Lower lobe of right lung (tissue), 2 donors: ENCODE measurements at places on chromosomes 7 and 10.

DNA sequence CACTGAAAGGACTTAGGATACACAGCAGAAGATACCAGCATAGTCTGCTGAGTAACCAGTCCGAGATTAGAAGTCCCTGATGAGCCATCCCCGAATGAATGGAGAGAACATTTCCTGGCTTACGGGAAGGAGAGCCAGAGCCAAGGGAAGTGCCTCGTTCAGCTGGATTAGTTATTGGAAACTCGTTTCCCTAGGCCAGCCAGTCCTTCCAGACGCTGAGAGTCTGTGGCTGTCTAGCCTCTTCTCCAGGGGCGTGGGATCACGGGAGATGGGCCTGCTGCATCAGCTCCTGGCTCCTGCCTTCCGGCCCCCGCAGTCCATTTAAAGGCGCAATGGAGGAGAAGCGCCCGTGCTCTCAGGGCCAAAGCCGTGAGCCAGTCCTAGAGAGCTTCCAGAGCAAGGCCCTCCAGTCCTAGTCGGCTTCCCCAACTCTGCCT is 712.8 kb downstream of the PARD3 start:
- DNase-seq, result no peak
- no peaks in the 10 kb centered on the region for H3K36me3 ChIP-seq
- H3K4me1 ChIP-seq, result peaks cover 7% of the 10 kb centered on the region
- no peaks in the 10 kb centered on the region for H3K27me3 ChIP-seq

- no peaks in the 10 kb centered on the region for H3K27me3 ChIP-seq
- H3K4me1 ChIP-seq, result no peaks in the 10 kb centered on the region
- H3K36me3 ChIP-seq, result no peaks in the 10 kb centered on the region
These were observed 74.2 kb upstream of the HECW1 start for GRCh38 chr7:43038254-43038653.

- no peaks in the 10 kb centered on the region for H3K27me3 ChIP-seq
- peaks cover 13% of the 10 kb centered on the region for H3K36me3 ChIP-seq
- no peak for DNase-seq
- no peaks in the 10 kb centered on the region for H3K4me1 ChIP-seq
- H3K4me3 ChIP-seq, result no peak overlapping the region
- no peak overlapping the region for H3K27ac ChIP-seq
These were observed 105.3 kb downstream of the ARHGAP21 start for GRCh38 chr10:24618401-24618800.

GRCh38 chr10:12720217-12720981 is 281.1 kb downstream of the CCDC3 start:
- H3K27ac ChIP-seq, result peak overlapping the region; percentile 38
- DNase-seq, result peak; percentile 93
- peaks cover 21% of the 10 kb centered on the region for H3K4me1 ChIP-seq
- H3K4me3 ChIP-seq, result no peak overlapping the region
- no peaks in the 10 kb centered on the region for H3K36me3 ChIP-seq

- H3K27me3 ChIP-seq, result no peaks in the 10 kb centered on the region
- H3K4me3 ChIP-seq, result no peak overlapping the region
- no peak overlapping the region for H3K27ac ChIP-seq
- H3K4me1 ChIP-seq, result no peaks in the 10 kb centered on the region
- no peak for DNase-seq
- H3K36me3 ChIP-seq, result no peaks in the 10 kb centered on the region
These were observed 49.4 kb downstream of the ADCYAP1R1 start for GRCh38 chr7:31101544-31101943.

- no peaks in the 10 kb centered on the region for H3K4me1 ChIP-seq
- H3K27me3 ChIP-seq, result no peaks in the 10 kb centered on the region
- H3K27ac ChIP-seq, result no peak overlapping the region
- H3K4me3 ChIP-seq, result no peak overlapping the region
- DNase-seq, result no peak
- no peaks in the 10 kb centered on the region for H3K36me3 ChIP-seq
These were observed 14.5 kb downstream of the ADCYAP1R1 start for GRCh38 chr7:31066516-31067130.

DNA sequence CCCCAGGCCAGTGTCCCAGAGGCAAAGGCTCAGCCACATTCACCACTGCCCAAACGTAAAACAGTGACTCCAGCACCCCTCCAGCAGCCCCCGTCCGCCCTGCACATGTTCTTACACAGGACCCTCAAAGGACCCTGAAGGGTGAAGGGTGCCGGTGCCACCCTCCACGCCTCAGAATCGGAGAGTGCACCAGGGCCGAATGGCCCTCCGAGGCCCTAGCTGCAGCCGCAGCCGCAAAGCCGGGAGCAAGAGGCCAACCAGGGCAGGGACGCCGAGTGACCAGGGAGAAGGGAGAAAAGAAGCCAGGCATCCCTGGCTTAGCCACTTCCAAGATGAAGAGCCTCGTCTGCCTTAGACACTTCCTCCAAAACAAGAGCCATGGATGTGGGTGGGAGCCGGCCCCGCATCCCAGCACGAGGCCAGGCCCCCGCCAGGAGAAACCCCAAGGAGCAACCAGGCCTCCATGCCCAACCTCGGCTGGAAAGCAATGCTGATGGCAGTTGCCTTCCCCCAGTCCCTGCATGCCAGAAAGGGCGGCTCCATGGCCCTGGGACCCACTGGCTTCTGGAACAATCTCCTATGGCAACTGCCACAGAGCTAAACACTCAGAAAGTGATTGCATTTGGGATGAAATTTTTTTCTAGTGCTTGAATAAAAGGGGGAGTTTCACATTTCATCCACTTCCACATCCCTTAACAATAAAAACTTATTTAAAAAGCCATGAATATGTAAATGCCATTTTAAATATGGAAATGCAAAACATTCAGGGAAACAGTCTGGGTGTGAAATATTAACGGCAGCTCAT is 92.3 kb downstream of the MAD1L1 start:
- no peaks in the 10 kb centered on the region for H3K4me1 ChIP-seq
- DNase-seq, result no peak
- no peak overlapping the region for H3K4me3 ChIP-seq
- H3K27ac ChIP-seq, result no peak overlapping the region
- no peaks in the 10 kb centered on the region for H3K27me3 ChIP-seq

DNA sequence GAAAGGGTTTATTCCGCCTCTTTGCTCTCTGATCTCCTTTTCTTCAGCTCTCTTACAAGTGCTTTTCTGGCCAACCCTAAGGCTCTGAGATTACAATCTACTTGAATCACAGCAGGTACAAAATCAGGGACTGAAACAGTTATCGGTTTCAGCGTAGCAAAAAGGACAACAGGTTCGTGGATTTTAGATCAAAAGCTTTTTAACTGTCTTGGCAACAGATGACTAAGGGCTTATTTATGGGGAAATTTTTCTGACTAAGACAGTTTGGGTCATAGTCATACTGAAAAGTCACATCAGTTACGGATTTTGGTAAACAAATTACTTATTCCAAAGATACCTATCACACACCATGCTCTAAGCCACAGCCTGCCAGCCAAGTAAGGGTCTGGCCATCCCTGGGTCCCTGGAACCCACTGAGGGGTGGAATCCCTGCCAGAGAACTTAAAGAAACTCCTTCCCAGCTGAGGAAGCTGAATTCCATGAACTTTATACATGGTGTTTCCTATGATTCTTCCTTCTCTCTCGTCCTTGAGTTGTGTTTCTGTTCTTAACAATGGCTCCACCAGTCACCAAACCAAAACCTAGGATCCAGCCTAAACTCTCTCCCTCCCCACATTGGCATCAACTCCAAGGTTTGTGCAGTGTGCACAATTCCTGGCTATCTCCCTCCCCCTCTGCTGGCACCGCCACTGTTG is 169.3 kb downstream of the FAM107B start:
- peak overlapping the region; percentile 75 for H3K27ac ChIP-seq
- H3K36me3 ChIP-seq, result no peaks in the 10 kb centered on the region
- peaks cover 24% of the 10 kb centered on the region for H3K4me1 ChIP-seq
- DNase-seq, result no peak

GRCh38 chr10:821322-821721 is 110.2 kb downstream of the LARP4B start:
- peaks cover 18% of the 10 kb centered on the region for H3K4me1 ChIP-seq
- H3K27ac ChIP-seq, result no peak overlapping the region
- H3K36me3 ChIP-seq, result peaks cover 99% of the 10 kb centered on the region
- no peak for DNase-seq

- H3K27ac ChIP-seq, result no peak overlapping the region
- no peaks in the 10 kb centered on the region for H3K36me3 ChIP-seq
- H3K4me1 ChIP-seq, result no peaks in the 10 kb centered on the region
- H3K27me3 ChIP-seq, result no peaks in the 10 kb centered on the region
These were observed 24.0 kb downstream of the MEOX2 start for GRCh38 chr7:15662451-15662850.

GRCh38 chr7:130008941-130009847 is 42.0 kb downstream of the ZC3HC1 start:
- no peaks in the 10 kb centered on the region for H3K27me3 ChIP-seq
- peaks cover 8% of the 10 kb centered on the region for H3K4me1 ChIP-seq
- DNase-seq, result peak; percentile 62
- H3K27ac ChIP-seq, result peak overlapping the region; percentile 14

DNA sequence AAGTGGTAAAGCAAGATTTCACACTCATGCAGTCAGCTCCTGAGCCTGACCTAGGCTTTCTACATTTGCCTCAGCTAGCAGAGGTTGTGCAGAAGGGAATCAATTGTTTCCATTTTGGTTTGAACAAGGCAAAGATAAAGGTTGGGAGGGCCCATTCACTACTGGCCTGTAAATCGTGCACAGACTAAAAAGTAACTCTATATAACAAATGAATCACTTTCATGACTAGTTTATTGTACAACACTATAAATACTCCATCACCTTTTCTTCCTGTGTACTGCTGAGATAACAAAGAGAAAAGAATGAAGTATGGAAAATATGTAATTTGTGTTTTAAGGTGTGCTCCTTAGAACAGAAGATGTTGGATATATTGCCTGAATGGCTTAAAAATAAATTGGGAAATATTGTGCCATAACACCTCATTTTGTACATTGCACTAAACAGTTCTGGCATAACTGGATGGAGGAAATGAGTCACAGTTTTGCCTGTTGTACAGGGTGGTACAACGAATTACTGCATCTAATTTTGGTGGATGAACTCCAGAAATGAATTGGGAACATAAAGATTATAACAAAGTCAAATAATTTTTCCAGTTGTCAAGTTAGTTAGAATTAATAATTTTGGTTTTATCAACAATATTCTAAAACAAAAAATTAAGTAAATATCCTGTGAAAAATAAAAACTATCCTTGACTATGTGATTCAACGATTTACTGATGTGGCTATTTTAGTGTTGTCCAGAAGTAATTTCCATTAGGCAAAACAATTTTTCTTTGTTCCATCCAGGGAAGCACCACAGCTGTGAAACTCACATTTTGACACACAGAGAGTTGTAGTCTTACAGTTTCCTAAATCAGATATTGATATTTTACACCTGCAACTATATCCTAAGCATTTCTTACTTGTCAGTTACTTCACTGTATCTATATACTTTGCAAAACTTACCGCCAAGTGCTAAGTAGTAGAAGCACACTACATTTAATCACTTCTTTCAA is 18.0 kb downstream of the SEMA3C start:
- H3K27me3 ChIP-seq, result no peaks in the 10 kb centered on the region
- H3K27ac ChIP-seq, result no peak overlapping the region
- H3K36me3 ChIP-seq, result no peaks in the 10 kb centered on the region

GRCh38 chr7:140314573-140315480 is 83.5 kb downstream of the SLC37A3 start:
- H3K4me1 ChIP-seq, result peaks cover 48% of the 10 kb centered on the region
- H3K27me3 ChIP-seq, result no peaks in the 10 kb centered on the region
- H3K4me3 ChIP-seq, result peak overlapping the region; percentile 19
- no peaks in the 10 kb centered on the region for H3K36me3 ChIP-seq

DNA sequence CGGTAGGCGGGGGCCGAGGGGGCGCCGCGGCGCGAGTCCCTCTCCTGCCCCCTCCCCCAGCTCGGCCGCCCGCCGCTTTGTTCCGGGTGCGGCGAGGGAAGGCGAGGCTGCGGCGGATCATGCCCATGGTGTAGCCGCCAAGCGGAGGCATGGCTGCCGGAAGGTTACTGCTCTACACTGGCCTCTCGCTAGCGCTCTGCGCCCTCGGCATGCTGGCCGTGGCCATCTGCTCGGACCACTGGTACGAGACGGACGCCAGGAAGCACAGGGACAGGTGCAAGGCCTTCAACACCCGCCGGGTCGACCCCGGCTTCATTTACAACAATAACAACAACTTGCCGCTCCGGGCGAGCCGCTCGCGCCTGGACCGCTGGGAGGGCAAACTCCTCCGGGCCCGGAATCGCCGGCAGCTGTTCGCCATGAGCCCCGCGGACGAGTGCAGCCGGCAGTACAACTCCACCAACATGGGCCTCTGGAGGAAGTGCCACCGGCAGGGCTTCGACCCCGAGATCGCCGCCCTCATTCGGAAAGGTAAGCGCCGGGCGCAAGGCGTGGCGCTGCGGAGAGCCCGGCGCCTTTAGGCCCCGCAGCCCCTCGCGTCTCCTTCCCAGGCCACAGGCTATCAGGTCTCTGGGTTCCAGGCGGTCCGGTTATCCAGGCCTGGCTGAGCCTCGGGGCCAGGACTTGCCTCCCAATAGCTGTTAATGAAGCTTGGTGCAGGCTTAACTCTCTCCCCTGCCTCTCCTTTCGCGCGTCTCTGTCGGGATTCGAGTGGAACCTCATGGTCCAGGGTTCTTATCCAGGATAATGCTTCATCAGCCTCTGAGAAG is 513 bp downstream of the TMEM178B start:
- peak overlapping the region; percentile 55 for H3K4me3 ChIP-seq
- DNase-seq, result no peak
- H3K27ac ChIP-seq, result no peak overlapping the region
- peaks cover 80% of the 10 kb centered on the region for H3K27me3 ChIP-seq

DNA sequence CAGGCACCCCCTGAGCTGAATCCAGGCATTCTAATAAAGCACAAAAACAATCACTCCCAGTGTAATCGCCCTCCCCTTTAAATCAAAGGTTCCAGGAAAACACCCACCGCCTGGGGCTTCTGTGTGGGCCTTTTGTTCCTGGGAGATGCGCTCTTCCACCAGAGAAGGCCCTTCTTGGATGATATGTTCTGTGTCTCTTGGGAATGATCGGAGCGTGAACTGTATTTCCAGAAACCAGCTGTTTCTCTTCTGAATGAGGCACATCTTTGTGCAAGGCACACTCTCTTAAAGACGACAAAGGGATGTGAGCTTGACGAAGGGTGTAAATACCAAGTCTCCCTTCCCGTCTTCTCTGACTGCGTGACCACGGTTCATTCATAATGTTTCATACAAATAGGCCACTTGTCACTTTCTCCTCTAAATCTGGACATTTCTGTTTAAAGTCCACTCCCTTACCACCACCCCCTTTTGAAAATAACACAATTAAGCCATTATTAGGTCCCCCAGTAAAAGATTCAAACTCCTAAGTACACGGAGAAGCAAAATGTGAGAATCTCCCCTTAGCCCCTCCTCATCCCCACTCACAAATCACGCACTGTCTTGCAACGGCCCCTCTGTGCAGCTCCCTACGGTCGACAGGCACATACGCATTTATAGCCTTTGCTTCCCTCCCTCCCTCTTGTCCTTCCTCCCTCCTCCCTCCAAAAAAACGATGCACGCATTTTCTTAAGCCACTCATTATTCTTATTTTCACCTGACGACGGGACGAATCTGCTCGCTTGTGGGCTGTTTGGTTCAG is 45.6 kb upstream of the ENO4 start:
- H3K36me3 ChIP-seq, result no peaks in the 10 kb centered on the region
- H3K27me3 ChIP-seq, result peaks cover 23% of the 10 kb centered on the region
- no peaks in the 10 kb centered on the region for H3K4me1 ChIP-seq
- DNase-seq, result no peak
- no peak overlapping the region for H3K27ac ChIP-seq
